Cardiac septum (tissue), 1 donor: ENCODE measurements at places on chromosomes 5 and 9. TPM values are rescaled to one million over a fixed set of nuclear protein-coding genes. Genes with fewer than 3 reads are reported as not detected.

Gene BTNL9
- total RNA-seq = 25.2 TPM

DNA sequence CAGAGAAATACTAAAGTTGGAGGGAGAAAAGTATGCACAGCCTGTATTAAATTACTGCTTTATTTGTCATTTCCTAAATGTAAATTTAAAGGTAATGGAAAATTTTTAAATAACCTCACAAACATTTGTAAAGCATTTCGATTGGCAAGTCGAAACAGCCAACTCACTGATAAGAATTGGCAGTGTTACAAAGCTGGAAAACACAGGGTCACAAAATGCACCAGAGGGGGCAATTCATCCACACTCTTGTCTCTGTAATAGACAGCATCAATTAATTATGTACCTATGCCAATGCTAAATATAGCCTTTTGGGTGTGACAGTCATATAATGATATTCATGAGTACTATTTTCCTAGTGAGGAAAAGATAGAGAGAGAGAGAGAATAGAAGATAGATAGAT is 140.6 kb upstream of the PRLR start:
- DNase-seq = no peak

GRCh38 chr5:143219696-143220095 is 183.8 kb downstream of the NR3C1 start:
- no peak for DNase-seq

DNA sequence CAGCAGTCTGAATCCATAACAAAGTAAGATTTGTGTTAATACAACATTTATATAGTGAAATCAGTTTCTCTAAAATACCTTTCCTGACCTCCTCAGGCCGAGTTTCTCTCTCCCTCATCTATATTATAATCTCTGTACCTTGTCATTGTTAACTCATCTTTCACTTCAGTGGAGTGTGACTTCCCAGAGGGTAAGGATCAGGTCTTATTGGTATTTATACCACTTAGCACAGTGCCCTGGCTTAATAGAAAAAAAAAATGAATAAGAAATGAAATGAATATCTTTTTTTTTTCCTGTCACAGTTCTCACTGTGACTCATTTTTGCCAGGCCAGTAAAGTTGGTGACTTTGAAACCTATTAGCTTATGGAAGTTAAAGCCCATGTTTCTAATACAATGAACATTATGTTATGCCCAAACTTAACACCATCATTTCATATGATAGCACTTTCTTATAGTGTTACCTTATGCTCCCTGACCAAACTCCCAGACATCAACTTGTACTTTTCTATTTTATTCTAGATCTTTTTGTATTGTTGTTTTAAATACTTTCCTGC is 90.1 kb downstream of the NR3C1 start:
- DNase-seq = no peak

DNA sequence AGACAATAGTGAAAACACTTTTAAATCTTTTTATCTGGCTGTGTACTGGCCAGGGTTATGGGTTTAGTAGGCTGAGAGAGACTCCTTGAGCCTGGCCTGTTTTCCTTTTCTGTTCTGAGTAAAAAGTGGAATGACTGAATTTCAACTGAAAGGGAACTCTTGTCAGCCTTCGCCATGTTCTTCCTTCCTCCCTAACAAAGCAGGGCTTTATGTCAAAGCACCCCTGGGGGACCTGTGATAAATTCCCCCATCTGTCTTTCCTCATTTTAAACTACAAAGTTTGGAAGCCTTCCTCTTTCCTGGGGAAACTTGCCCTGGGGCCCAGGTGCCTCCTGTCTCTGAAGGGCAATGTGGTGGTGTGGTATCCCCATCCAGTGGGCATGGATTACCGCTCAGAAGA is 29.7 kb downstream of the LARP1 start:
- DNase-seq = no peak

GRCh38 chr9:19030899-19031298 is 2.1 kb downstream of the SAXO1 start:
- DNase-seq = no peak

- DNase-seq = no peak
Observed at GRCh38 chr5:157046041-157046440, 12.9 kb downstream of the HAVCR1 start.

DNA sequence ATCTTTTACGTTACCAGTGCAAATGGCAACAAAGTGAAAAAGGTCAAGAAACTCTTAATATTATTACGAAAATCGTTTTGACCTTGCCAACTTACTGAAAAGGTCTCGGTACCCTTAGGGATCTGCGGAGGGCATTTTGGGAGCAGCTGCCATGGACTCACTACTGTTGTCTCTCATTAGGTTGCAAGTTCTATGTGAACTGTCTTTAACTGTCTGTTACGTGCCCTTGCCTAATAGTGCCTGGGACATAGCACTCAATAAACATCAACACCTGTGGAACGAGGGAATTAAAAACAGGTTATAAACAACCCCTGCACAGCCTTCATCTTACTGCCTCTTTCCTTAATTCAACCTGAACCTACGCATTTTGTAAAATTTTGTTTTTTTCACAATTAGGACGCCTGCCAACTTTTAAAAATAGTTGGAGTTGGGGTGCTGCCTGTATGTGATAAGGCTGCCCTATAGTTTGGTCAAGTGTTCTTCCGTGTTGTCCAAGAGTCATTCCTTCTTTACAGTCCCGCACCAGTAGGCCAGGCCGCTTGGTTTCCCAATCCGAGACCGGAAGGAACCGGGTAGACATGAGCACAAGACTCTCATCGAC is 527 bp upstream of the SREK1 start:
- no peak for DNase-seq

DNA sequence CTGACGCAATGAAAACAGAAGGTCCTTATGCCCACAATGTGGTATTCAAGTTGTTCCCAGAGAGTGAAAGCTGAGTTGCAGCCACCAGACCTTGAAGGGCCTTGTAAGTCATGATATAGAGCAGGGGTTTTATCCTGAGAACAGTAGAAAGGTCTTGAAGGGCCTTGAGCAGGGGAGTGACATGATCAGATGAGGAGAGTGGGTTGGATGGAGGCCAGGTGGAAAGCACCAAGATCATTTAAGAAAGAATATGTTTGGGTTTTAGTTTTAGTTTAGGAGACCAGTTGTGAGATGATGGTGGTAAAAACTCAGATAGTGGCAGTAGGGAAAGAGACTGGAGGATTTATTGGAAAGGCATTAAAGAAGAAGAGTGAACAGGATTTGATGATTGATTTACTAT is 5.9 kb downstream of the ITGA2 start:
- no peak for DNase-seq

Gene RASGRF2
- 8.2 TPM for total RNA-seq

DNA sequence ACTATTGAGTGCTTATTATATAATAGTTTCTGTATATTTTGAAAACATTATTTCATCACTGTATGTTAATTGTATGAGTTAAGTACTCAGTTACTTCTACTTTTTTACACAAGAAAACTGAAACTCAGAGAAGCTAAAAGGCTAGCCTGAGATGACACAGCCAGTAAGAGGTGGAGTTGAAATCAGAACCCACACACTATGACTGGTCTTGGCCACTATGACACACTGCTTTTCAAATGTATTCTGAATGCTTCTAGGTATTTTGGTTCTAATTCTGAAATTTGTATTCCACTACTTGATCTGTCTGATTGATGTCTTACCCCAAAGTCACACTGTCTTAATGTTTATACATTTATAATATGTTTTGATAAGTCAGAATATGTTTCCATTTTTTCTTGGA is 181.8 kb downstream of the ZDHHC21 start:
- no peak for DNase-seq

Gene OR1J2
- not detected for total RNA-seq

Gene CXCL14
- total RNA-seq = 1.2 TPM

DNA sequence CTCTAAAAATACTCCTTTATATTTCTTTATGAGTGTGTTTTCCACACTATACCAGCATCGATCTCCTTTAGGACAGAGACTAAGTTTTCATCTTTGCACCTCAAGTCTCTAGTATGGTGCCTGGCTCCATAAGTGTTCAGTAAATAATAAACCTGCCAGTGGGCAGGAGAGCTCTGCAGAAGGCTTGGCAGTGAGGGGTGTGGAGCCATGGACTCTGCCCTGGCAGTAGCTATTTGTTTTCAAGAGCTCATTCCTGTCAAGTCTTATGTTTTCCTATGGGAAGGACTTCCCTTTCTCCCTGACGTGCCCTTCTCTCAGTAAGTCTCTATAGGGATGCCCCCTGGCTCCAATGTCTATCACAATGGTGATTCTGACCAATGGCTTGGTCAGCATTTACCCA is 252.2 kb downstream of the PIK3R1 start:
- DNase-seq = no peak
